ENCODE measurements at places on chromosomes 11 and 22. TPM values are rescaled to one million over a fixed set of nuclear protein-coding genes. Genes with fewer than 3 reads are reported as not detected.

The OR10G7 gene
- total RNA-seq = not detected

The TSPAN18 gene
- total RNA-seq = not detected

The TSKU gene
- 30.6 TPM for total RNA-seq

The LARGE2 gene
- not detected for total RNA-seq

- H3K36me3 ChIP-seq = no peaks in the 10 kb centered on the region
- H3K4me1 ChIP-seq = no peaks in the 10 kb centered on the region
- no peak overlapping the region for H3K4me3 ChIP-seq
- no peak overlapping the region for H3K27ac ChIP-seq
- no peaks in the 10 kb centered on the region for H3K27me3 ChIP-seq
Observed at GRCh38 chr11:103013421-103013820, 57.9 kb upstream of the MMP13 start.

GRCh38 chr11:68659158-68659921, 25.0 kb upstream of the GAL start:
- H3K36me3 ChIP-seq = no peaks in the 10 kb centered on the region

- peaks cover 2% of the 10 kb centered on the region for H3K36me3 ChIP-seq
- H3K27me3 ChIP-seq = no peaks in the 10 kb centered on the region
- H3K4me3 ChIP-seq = no peak overlapping the region
- no peak overlapping the region for H3K27ac ChIP-seq
Observed at GRCh38 chr11:61869708-61870451, 21.5 kb downstream of the FADS3 start.

DNA sequence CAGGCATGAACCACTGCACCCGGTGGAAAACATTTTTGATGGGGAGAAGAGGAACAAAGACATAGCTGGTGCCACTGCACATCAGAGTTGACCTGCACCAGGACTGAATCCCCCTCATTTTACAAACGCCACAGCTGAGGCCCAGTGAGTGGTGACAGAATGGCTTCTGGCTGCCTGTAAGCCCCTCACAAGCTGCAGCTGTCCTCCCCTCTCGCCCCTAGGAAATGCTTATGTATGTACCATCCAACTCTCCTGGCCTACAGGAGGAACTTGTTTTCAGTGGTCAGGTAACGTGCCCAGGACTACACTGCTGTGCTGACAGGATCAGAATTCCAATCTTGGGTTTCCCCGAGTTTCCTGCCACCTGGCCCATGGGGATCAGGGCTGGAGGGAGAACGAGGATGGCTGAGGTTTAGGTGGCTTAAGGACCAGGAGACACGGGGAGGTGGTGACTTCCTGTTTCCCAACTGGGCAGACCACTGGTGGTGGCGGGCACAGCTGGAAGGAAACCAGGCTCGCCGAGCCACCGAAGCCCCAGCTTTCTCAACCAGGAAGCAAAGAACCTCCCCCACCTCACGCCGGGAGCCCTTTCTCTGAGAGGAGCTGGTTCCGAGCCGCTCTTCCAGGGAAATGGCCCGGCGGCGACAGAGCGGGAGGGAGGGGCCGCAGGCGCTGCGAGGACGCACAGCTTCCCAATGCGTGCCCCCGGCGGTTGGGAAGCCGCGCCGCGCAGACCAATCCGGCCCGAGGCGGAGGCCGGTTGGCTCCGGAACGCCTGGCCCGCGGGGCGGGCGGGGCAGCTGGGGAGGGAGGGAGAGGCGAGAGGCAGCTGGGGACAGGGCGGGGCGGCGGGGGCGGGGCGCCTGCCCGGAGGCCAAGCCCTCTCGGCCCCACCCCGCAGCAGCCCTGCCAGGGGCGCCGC, 1.0 kb upstream of the LRFN4 start:
- peaks cover 6% of the 10 kb centered on the region for H3K4me1 ChIP-seq
- H3K36me3 ChIP-seq = no peaks in the 10 kb centered on the region
- no peaks in the 10 kb centered on the region for H3K27me3 ChIP-seq
- peak overlapping the region; percentile 85 for H3K4me3 ChIP-seq
- H3K27ac ChIP-seq = peak overlapping the region; percentile 80
- DNase-seq = peak; percentile 97

DNA sequence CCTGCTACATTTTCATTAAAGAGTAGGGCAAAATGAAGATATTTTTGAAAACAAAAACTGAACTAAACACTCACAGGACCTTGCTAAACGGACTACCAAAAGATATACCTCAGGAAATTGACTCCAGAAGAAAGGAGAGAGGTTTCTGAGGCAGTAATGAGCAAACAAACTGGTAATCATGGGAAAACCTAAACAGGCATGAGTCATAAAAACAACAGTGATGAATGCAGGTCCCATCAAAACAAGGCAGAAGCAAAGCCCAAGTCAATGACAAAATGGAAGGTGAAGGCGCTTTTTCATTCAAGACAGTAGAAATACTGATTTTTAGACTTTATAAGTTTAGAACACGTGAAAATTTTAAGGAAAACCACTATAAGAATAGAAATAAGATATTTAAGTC, 104.5 kb downstream of the EFCAB6 start:
- no peaks in the 10 kb centered on the region for H3K4me1 ChIP-seq
- peak; percentile 24 for DNase-seq
- no peaks in the 10 kb centered on the region for H3K36me3 ChIP-seq
- H3K27me3 ChIP-seq = no peaks in the 10 kb centered on the region
- no peak overlapping the region for H3K4me3 ChIP-seq
- H3K27ac ChIP-seq = no peak overlapping the region

DNA sequence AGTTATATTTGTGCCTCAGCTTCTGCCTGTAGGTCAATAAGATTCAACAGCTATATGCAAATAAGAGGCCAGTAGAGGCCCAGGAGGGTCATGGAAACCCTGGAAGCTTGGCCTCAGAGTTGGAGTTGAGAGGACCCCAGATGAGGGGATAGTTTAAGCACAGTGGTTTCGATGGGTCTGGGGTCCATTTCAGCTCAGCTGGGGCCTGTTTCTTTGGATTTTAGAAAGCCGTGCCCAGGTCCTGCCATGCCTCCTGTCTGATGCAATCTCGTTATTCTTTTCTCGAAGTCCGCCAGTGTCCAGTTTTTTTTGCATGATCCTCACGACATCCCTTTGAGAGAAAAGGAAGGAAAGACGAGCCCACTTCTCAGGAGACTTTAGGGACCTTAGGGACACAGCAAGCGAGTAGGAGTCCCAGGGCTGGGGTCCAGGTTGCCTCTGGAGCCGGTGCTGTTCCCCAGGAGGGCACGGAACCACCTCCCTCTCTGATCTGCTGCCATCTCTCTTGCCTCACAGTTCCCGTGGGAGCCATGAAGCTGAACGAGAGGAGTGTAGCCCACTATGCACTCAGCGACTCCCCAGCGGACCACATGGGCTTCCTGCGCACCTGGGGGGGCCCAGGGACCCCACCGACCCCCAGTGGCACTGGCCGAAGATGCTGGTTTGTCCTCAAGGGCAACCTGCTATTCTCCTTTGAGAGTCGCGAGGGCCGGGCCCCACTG, 2.6 kb upstream of the SMDT1 start:
- DNase-seq = no peak
- no peaks in the 10 kb centered on the region for H3K36me3 ChIP-seq
- peak overlapping the region; percentile 5 for H3K27ac ChIP-seq
- H3K4me3 ChIP-seq = no peak overlapping the region

DNA sequence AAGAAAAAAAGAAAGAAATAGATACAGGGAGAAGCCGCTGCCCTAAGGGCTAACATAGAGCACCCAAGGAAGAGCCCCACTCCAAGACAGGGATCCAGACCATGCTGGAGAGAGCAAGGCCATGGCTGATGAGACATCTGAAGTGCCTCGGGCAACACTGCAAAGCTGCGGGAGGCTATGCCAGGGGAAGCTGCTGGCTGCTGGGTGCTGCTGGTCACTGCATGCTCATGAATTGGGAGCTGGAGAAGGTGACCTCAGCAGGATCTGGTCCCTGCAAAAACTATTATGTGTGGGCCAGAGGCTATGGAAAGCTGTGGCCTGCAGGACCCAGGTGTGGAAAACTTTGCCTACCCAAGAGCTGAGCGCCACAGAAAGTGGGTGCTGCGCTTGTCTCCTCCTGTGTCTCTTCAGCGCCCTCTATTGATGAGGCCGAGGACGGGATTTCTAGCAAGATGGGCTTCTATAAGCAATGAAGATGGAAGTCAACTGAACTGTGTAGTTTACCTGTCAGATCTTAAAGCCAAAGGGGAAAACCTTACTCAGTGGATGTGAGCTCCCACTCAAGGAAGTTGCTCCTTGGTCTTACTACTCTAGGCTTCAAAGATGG, 17.3 kb upstream of the SLC29A2 start:
- DNase-seq = peak; percentile 81
- no peaks in the 10 kb centered on the region for H3K36me3 ChIP-seq
- no peak overlapping the region for H3K27ac ChIP-seq
- H3K4me1 ChIP-seq = no peaks in the 10 kb centered on the region
- no peak overlapping the region for H3K4me3 ChIP-seq

- no peaks in the 10 kb centered on the region for H3K4me1 ChIP-seq
- H3K27me3 ChIP-seq = no peaks in the 10 kb centered on the region
- no peak overlapping the region for H3K4me3 ChIP-seq
- DNase-seq = peak; percentile 32
- no peak overlapping the region for H3K27ac ChIP-seq
Observed at GRCh38 chr11:33419924-33420323, 162.7 kb downstream of the HIPK3 start.

- H3K4me3 ChIP-seq = peak overlapping the region; percentile 94
- H3K36me3 ChIP-seq = no peaks in the 10 kb centered on the region
- H3K27me3 ChIP-seq = no peaks in the 10 kb centered on the region
- DNase-seq = peak; percentile 92
- H3K27ac ChIP-seq = peak overlapping the region; percentile 94
Observed at GRCh38 chr11:45805305-45806071, 539 bp downstream of the SLC35C1 start.

All from GM23248 (cell line).